AML-193 (cell line): ENCODE measurements at places on chromosomes 4 and X.

DNA sequence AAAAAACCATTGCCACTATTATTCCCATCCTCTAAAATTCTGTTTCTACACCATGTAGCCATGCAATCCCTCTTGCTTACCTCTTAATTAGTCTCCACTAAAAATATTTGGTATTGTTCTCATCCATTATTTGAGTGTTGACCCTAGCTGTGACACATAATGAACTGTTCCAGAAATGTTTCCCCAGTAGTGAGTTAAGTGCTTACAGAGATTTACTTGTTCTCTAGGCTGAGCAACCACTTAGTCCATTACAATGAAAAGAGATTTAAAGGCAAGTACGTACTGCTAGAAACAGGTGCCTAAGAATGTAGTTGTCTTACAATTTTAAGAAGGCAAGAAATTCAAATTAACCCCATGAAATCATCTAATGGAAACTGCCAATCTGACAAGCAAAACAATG is 112.7 kb upstream of the PTPN13 start:
- DNase-seq, result no peak

GRCh38 chr4:25783943-25784342 is 78.8 kb downstream of the SEL1L3 start:
- DNase-seq, result no peak

GRCh38 chr4:73752424-73752823 is 12.1 kb downstream of the CXCL8 start:
- DNase-seq, result peak; percentile 27

- no peak for DNase-seq
Observed at GRCh38 chrX:16491461-16491860, 158.5 kb upstream of the S100G start.

DNA sequence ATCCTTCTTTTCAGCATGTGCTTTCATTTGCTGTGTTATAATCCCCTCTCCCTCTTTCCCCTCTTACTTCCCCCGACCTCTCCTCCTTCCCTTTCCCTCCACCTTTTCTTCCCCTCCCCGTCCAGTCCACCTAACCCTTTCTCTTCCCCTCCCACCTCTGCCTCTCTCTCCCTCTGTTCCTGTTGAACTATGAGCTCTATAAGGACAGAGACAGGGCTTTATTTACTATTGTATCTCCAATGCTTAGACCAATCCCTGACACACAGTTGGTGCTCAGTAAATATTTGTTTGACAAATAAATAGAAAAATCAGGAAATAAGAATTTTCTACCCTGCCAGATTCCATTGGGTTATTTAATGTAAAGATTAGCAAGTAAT is 60.8 kb downstream of the EGF start:
- no peak for DNase-seq

DNA sequence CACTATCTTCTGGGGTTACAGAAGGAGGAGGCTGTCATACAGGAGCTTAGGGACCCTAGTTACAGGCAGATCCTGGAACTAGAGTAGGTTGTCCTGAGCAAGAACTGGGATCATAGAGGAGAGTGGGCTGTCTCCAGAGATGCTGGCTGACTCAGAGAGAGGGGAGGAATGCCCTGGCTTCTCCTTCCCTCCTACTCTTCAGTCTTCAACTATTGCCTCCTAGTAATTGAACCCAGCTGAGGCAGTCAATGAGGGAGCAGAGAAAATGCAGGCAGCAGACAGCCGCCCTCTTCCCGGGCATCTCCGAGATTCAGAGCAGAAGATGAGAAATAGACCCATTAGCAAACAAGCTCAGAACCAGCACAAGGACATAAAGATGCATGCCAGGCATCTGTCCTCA is 118.3 kb upstream of the PDE5A start:
- no peak for DNase-seq

GRCh38 chr4:37662861-37663390 is 23.2 kb downstream of the RELL1 start:
- DNase-seq, result no peak

DNA sequence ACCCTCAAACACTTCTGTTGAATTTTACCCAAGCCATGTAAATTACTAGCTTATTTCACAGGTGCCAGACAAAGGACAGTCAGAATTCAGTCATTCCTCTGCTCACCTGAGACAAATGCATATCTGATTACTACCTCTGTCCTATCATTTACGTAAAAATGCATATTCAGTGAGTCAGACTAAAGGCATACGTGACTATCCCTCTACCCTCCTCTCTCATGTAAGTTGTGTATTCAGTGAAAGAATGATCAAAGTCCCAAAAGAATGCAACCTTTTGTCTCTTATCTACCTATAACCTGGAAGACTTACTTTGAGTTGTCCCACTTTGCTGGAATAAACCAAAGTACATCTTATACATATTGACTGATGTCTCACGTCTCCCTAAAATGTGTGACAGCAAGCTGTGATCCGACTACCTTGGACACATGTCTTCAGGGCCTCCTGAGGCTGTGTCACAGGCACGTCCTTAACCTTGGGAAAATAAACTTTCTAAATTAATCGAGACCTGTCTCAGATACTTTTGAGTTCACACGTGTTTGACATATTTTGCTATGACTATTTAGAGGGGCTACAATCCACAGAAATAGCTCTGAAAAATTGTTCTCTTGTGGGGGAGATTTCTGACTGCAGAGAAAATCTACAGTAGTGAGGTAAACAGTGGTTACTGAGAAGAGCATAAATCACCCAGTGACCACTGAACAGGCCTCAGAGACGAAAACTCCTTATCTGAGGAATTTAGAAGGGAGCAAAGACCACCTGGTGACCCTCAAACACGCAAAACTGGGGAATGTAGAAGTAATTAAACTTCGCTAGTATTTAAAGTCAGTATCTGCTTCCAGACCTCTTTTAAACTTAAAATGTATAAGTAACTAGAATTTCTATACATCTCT is 1575.8 kb downstream of the STIM2 start:
- no peak for DNase-seq

DNA sequence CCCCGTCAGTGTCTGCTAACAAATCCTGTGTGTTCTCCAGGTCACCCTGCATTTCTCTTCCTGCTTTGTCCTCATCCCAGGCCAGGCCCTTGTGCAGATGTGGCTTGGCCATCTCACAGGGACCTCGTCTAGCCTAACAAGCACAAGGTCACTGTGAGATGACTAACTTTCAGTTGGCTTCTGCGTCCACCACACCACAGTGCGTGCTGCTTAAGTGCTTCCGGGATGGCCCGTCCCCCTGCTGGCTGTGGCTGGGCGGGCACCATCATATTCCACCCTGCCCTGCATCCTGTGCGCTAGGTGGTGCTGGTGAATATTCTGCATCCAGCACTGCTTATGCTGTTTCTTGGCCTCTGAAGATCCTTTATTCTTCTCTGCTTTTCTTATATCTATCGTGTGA is 33.8 kb downstream of the RBBP7 start:
- no peak for DNase-seq

DNA sequence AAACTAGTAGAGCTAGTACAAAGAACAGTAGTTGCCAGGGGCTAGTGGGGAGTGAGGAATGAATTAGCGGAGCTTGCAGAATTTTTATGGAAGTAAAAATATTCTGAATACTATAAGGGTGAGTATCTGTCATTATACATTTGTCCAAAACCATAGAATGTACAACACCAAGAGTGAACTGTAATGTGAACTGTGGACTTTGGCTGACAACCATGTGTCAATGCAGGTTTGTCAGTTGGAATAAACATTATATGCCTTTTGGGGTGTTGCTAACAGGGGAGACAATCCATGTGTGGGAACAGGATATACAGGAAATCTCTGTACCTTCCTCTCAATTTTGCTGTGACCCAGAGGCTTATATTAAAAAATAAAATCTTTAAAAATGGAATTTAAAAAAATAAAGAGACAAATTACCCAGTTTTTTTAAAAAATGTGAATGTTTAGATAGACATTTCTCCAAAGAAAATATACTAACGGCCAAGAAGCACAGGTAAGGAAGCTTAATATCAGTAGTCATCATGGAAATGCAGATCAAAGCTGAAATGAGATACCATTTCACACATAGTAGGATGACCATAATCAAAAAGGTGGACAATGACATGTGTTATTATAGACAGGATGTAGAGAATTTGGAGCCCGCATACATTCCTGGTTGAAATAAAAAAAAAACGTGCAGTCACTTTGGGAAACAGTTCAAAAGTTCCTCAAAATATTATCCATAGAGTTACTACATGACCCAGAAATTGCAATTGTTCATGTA is 899.8 kb downstream of the RAB28 start:
- DNase-seq, result no peak

- DNase-seq, result no peak
Observed at GRCh38 chr4:36891971-36892370, 352.6 kb upstream of the NWD2 start.

DNA sequence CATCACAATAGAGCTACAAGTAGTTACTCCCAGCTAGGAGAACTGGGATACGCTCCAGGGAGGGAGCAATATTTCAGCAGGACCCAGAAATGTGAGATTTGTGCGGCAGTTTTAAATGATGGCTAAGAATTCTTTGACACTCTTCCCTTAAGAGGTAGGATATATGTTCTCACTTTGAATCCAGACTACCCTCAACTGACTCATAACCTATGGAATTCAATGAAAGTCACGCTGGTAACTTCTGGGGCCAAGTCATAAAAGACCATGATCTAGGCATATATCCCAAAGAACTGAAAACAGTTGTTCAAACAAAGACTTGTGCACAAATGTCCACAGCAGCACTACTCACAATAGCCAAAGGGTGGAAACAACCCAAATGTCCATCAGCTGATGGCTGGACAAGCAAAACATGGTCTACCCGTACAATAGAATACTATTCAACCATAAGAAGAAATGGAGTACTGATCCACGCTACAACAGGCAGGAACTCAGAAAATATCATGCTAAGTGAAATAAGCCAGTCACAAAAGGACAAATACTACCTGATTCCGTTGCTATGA is 10.5 kb downstream of the CD99L2 start:
- no peak for DNase-seq

DNA sequence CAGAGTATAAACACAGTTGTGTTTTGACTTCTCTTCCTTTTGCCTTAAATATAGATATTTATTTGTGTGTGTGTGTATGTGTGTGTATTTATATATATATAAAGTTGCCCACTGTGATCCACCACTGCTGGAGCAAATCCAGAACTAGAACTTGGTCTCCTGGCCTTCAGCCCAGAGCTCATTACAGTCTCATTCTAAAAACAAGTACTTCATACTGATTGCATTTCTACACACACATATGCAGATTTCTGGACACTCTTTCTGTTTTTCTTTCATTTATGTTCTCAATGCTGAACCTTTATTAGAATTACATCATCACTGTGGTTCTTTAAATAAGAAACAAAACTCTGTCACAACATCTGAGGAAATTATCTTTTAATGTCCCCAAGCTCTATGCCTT is 381 bp downstream of the TXK start:
- DNase-seq, result no peak
